ENCODE measurements at places on chromosomes 12 and 14.

DNA sequence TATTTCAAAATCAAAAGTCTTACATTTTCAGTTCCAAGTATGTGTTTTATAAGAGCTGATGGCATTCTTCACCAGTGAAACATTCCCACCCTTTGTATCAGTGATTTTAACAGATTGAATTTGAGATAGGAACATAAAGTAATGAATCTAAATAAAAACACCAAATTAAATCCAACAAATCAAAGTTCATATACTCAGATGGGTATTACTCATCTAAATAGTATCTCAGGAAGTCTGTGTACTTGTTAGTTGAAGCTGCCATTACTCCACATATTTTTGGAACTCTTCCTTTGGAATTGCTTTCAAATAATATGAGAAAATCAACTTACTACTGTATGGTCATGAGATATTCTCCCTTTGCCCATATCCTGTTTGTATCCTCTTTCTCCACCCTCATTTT, 89.1 kb downstream of the MIA2 start:
- DNase-seq: no peak

- DNase-seq: no peak
Measured at GRCh38 chr12:67457136-67457535, 188.0 kb downstream of the CAND1 start.

DNA sequence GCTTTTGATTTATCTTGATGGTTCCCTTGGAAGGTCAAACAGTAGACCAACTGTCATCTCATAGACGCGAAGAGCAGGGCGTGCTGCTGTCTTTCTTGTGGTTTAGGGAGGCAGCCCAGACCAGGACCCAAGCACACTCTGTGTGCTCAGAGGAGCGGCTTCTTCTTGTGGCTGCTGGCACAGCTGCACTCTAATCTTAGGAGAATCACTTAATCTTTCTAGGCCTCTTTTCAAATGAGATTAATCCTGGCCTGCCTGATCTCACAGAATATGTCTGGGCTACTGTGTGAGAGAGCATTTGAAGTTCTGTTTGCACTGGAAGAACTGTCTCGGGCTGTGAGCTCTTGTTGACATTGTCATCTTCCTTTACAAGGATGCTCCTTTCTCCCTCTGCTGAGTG, 60.0 kb upstream of the TRAF3 start:
- peak; percentile 94 for DNase-seq

DNA sequence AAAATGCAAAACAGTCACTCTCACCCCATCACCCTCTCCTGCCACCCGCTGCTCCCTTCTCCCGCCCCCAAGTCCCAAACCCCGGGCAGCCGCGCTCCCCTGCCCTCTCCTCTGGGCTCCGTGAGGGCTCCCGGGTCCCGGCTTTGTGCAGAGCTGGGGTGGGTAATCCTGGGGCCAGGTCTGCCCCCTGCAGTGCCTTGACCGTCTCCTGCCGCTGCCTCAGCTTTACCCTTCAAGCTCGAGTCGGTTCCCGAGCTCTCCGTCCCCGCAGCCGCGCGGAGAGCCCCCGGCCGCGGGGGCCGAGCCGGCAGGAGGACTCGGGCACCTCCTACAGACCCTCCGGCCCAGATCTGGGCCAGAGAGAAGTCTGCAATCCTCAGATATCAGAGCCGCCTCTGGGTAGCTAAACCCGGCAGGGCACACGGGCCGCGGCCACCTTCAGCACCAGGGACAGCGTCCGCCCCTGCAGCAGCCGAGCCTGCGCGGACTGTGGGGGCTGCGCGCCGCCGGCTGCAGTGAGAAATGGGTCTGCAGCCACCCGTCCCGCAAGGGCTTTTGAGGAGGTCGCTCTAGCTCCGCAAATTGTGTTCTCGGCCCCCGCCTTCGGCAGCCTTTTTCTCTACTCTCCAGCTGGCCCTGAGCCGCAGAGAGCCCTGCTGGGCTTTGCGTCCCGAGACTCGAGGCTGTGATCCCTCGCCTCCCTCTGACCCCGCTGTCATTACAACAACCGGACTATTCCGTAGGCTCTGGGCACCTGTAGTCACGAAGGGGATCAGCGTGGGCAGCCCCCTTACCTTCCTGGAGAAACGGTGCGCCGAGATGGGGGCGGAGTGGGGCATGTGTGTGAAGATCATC, 1.2 kb downstream of the PRMT8 start:
- peak; percentile 67 for DNase-seq

GRCh38 chr14:68261092-68261842, 441.7 kb downstream of the RAD51B start:
- peak; percentile 9 for DNase-seq

- DNase-seq: no peak
Measured at GRCh38 chr14:87992346-87992717, 650 bp downstream of the GALC start.

GRCh38 chr12:33588725-33589405, 149.2 kb upstream of the SYT10 start:
- no peak for DNase-seq

- DNase-seq: no peak
Measured at GRCh38 chr12:49097381-49097780, 2.8 kb upstream of the DHH start.

Measured in NCI-H82 (cell line).